NCI-H1092 treated with DMSO at 0.1 percent for 48 hours (cell line): ENCODE measurements at places on chromosomes 4 and X.
A peak's percentile ranks its signal among the peaks of the same experiment; 100 is the strongest.

- no peak for DNase-seq
Measured at GRCh38 chr4:76449833-76450232, 14.8 kb downstream of the SHROOM3 start.

DNA sequence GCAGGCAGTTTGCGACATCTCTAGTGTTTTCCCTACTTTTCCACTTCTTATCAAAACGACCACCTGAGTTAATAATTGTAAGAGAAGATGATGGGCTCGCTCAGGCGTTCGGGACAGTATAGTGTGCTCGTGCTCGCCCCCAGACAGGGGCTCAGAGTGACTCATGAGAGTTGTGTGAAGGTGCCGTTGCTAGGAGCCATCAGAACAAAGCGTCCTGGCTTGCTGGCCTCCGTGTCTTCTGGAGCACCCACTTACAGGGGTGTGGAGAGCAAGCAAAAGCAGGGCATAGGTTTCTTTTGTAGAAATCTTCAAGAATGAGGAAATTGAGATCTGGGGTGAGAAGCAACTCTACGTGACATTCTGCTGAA, 73.0 kb upstream of the ADGRG2 start:
- no peak for DNase-seq

- no peak for DNase-seq
Measured at GRCh38 chr4:180682776-180683175, 1560.4 kb upstream of the TENM3 start.

DNA sequence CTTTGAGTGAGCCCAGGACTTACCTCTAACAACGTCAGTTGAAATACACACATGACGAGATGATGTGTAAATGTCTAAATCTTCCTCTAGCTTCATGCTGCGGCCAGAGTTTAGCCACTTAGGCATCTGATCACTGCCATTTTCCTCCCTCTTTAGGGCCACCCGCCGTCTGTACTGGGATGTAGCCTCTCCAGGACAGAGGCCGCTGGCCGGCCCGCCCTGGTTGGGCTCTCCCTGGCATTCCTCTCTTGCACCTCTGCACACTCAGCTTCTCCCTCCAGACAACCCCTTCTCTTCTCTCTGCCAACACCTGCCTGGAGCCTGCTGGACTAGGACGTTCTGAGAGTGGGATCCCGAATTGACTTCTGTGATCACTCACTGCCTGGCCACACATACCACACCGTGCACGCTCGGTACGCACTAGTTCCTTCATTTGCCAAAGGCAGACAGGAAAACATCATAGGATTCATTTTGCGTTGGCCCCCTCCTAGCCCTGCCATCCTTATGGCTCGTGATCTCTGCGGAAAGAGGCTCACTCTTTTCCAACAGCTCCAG, 33.6 kb downstream of the RNF212 start:
- DNase-seq = no peak

- DNase-seq = peak; percentile 47
Measured at GRCh38 chr4:182917182-182918043, at the start of gene DCTD. Gene DCTD, minus strand, starts transcription at chr4:182917386. Its CDS starts 1,818 bp downstream, at chr4:182915568.
